ENCODE measurements at places on chromosomes 12 and 14.

DNA sequence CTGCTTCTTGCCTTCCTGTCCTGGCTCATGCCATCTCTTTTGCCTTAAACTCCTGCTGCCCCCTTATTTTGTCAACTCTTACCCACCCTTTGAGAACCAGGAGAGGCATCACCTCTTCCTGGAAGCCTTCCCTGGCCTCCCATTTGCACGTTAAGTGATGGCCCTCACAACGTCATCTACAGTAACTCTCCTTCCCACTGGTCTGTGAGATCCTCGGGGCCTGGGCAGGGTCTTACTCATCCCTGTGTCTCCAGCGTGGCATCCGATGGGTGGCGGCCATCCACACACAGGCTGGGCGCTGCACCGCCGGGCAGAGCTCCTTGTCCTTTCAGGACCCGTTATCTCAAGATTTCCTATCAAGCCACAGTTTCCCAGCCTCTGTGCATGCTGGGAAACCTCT is 16.8 kb upstream of the CACNA2D4 start:
- DNase-seq: no peak

- no peak for DNase-seq
Observed at GRCh38 chr12:61490526-61491498, 769.4 kb upstream of the USP15 start.

- no peak for DNase-seq
Observed at GRCh38 chr14:45084946-45085346, 1.0 kb downstream of the PRPF39 start.

GRCh38 chr12:3445119-3445978 is 45.7 kb upstream of the PRMT8 start:
- DNase-seq: no peak

GRCh38 chr12:12645485-12645884 is 33.8 kb downstream of the CREBL2 start:
- no peak for DNase-seq

- DNase-seq: no peak
Observed at GRCh38 chr12:14954269-14954668, 7.1 kb downstream of the ARHGDIB start.

- no peak for DNase-seq
Observed at GRCh38 chr12:112517730-112518364, 99.1 kb downstream of the PTPN11 start.

GRCh38 chr12:132754160-132754932 is 7.3 kb downstream of the ANKLE2 start:
- DNase-seq: no peak

DNA sequence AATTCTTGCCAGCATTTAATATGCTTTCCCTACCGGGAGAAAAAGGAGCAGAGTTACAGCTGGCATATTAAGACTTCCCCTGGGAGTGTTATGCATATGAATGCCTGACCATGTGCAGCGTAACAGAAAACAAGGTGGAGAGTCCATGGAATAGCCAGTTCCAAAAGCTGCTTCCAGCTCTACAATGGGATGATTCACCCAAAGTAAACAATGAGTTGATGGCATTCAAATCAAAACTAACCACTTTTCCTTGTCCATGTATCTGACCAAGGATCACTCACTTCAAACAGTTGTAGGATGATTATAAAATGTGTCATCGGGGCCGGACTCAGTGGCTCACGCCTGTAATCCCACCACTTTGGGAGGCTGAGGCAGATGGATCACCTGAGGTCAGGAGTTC is 48.1 kb upstream of the BICDL1 start:
- DNase-seq: no peak

DNA sequence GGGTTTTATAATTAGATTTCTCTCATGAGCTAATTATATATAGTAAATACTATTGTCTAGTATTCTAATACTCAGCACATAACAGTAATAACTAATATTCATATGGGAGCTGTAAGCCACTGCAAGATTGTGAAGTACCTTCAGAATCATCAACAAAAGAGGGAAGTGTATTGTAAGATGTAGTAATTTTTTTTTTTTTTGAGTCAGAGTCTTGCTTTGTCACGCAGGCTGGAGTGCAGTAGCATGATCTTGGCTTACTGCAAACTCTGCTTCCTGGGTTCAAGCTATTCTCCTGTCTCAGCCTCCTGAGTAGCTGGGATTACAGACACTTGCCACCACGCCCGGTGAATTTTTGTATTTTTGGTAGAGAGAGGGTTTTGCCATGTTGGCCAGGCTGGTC is 3.1 kb downstream of the GPR33 start:
- DNase-seq: no peak

- no peak for DNase-seq
Observed at GRCh38 chr14:96156804-96157760, 47.6 kb upstream of the BDKRB2 start.
